ENCODE measurements at places on chromosomes 6 and 20.

DNA sequence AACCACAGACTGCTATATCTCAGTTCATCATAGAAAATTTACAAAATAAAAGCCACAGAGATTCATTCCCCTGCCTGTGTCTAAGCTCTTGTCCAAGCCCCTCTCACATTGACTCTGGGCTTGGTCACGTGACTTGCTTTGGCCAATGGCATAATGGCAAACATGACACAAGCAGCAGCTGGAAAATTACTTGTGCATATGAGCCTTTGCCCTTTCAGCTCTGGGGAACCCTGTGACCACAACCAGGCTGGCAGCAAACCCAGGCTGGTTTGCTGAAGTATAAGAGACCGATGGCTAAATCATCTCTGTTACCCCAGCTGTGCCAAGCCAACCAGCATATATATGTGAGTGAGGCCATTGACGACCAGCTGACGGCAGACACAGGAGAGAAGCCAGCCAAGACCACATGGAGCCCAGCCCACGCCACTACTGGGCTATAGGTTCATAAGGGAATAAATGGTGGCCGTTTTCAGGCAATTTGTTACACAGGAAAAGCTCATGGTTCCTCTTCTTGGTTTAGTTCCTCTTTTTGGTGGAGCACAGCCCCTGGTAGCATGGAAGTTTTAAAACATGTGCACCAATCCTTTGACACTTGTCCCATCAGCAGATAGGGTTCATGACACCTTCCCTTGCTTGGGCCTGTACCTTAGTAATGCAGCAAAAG lies 31.8 kb upstream of the RSPO4 start:
- peak; percentile 4 for DNase-seq
- H3K4me3 ChIP-seq = no peak overlapping the region
- H3K27ac ChIP-seq = no peak overlapping the region
- H3K4me1 ChIP-seq = peaks cover 8% of the 10 kb centered on the region

GRCh38 chr20:13202565-13202964 lies 18.5 kb upstream of the ISM1 start:
- H3K27ac ChIP-seq = no peak overlapping the region
- no peaks in the 10 kb centered on the region for H3K27me3 ChIP-seq
- H3K4me3 ChIP-seq = no peak overlapping the region
- no peak for DNase-seq
- peaks cover 4% of the 10 kb centered on the region for H3K4me1 ChIP-seq

DNA sequence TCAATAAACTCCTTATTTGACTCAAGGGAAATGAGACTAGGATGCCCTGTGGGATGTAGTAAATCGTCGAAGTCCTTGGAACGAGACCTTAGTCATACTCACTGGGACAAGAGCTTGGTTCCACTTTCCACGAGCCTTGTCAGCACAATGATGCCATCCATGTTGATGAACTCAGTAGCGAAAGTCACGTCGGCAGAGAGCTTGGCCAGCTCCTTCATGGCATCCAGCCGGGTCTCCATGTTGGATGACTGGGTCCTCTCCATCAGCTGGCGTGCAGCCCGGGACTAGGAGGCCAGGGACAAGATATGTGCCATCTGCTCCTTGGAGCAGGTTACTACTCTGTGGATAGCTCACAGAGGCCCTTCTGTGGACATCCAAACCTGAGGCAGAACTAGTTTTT lies 17.5 kb downstream of the ELMO2 start:
- H3K27ac ChIP-seq = no peak overlapping the region
- no peak overlapping the region for H3K4me3 ChIP-seq
- H3K4me1 ChIP-seq = no peaks in the 10 kb centered on the region
- H3K36me3 ChIP-seq = peaks cover 33% of the 10 kb centered on the region

DNA sequence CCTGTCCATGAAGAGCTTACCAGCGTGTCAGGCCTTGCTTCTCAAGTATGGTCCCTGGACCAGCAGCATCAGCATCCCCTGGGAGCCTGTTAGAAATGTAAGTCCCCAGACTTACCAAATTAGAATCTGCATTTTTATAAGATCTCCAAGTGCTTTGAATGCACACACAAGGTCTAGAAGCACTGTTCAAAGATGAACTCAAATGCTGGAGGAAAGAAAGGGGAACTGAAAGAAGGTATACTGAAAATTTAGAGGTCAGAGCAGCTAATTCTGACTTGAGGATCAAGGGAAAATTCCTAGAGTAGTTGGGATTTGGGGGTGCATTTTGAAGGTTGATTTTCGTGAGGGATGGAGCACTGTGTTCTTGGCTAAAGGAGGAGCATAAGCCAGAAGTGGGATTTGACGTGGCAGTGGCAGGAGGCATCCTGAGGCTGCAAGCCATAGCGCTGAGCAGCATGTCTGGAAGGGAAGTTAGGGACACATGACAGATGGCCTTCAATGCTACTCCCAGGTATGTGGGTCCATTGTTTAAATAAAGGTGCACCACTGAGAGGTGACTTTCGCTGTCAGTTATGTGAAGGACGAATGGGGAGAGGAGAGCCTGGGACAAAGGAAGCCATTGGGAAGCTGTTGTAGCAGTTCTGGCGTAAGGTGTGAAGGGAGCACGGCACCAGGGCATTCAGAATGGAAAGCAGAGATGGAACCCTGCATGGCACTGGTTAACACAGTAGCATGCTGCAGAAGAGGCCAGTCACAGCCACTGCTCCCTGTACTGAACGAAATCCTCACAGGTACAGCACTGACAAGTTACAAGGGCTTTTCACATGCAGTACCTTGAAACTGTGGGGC lies 36.2 kb downstream of the ARMC2 start:
- no peak for DNase-seq
- peaks cover 15% of the 10 kb centered on the region for H3K36me3 ChIP-seq
- H3K27ac ChIP-seq = no peak overlapping the region
- H3K27me3 ChIP-seq = peaks cover 27% of the 10 kb centered on the region
- peaks cover 47% of the 10 kb centered on the region for H3K4me1 ChIP-seq

- peaks cover 15% of the 10 kb centered on the region for H3K4me1 ChIP-seq
- no peak overlapping the region for H3K4me3 ChIP-seq
- H3K27ac ChIP-seq = peak overlapping the region; percentile 7
- no peaks in the 10 kb centered on the region for H3K27me3 ChIP-seq
- no peaks in the 10 kb centered on the region for H3K36me3 ChIP-seq
These were observed 39.7 kb upstream of the FYN start for GRCh38 chr6:111912904-111913303.

DNA sequence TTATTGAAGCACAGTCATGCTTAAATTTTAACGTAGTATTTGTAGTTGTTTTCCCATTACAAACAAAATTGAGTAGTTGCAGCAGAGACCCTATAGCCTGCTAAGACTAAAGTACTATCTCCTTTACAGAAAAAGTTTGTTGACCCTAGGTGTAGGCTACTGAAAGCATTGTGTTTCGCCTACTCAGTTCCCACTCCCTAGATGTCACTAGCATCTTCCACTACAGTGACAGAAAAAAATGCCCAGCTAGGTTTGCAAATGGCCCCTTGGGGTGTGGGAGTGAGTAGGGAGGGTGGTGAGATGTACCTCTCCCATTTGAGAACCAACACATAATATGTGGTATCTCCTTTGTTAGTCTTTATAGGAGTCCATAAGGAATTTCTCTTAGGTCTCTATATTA lies 34.5 kb downstream of the UBR2 start:
- no peaks in the 10 kb centered on the region for H3K27me3 ChIP-seq
- H3K36me3 ChIP-seq = peaks cover 28% of the 10 kb centered on the region
- no peak overlapping the region for H3K27ac ChIP-seq
- peaks cover 5% of the 10 kb centered on the region for H3K4me1 ChIP-seq
- no peak for DNase-seq

GRCh38 chr6:148193063-148193680 lies 149.5 kb upstream of the SASH1 start:
- DNase-seq = no peak
- peaks cover 2% of the 10 kb centered on the region for H3K36me3 ChIP-seq
- no peak overlapping the region for H3K27ac ChIP-seq
- H3K27me3 ChIP-seq = peaks cover 56% of the 10 kb centered on the region

DNA sequence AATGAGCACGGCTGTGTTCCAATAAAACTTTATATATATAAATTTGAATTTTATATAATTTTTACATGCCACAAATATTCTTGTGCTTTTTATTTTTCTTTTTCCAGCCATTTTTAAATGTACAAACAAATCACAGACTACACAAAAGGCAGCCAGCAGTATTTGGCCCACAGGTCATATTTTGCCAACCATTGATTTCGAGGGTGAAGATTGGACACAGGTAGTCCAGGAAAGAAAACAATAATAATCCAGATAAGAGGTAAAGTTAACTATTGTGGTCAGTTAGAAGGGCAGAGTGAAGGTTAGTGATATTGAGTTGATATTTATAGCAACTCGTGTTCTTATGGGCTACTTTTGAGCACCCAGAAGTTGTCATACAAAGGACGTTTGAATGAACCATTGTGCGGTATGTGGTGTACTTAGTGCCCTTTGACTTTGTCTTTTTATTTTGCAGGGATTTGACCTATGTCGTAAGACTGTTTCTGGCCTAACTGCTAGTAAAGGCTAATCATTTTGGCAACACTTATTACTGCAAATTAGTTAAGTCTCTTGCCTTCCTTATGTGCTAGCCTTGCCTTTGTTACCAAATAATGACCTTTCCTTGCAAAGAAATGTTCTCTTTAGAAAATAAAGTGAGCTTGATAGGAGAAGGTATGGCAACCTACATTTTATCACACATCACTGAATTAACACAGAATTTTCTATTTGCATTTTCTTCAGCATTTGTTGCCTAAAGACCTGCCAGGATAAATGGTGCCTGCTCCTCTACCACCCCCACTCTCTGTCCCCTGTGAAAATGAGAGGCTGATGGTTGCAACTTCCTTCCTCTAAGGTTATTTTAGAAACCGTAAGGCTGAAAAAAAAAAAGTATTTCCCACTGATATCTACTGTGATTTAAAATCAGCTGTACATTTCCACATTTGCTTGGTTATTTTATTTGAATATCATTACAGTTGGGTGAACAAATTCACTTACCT lies 493.9 kb upstream of the SOX4 start:
- no peaks in the 10 kb centered on the region for H3K27me3 ChIP-seq
- H3K27ac ChIP-seq = no peak overlapping the region
- H3K4me1 ChIP-seq = peaks cover 11% of the 10 kb centered on the region
- H3K4me3 ChIP-seq = no peak overlapping the region
- no peak for DNase-seq
- peaks cover 6% of the 10 kb centered on the region for H3K36me3 ChIP-seq

DNA sequence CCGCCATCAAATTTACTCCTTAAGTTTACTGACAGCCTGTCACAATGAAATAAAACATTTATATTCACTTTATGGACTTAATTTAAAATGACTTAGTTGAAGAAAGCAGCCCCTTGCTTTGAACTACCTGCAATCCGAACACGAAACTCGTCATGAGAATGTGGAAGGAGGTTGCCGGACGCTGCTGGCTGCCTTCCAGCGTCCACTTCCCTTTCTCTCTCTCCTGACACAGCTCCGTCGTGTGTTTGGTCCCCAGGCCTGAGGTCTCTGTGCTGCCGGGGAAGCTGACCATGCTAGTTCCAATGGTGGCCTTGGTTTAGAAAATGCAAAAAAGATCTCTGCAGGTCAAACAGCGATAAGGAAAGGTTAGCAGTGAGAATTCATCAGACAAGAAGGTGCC lies 519.7 kb downstream of the CDH26 start:
- DNase-seq = no peak
- H3K4me3 ChIP-seq = no peak overlapping the region
- H3K27ac ChIP-seq = no peak overlapping the region
- H3K27me3 ChIP-seq = peaks cover 6% of the 10 kb centered on the region
- H3K36me3 ChIP-seq = no peaks in the 10 kb centered on the region
- H3K4me1 ChIP-seq = no peaks in the 10 kb centered on the region

GRCh38 chr6:32658268-32658897 lies 8.1 kb downstream of the HLA-DQB1 start:
- H3K4me3 ChIP-seq = no peak overlapping the region
- peaks cover 8% of the 10 kb centered on the region for H3K4me1 ChIP-seq
- no peak overlapping the region for H3K27ac ChIP-seq
- no peak for DNase-seq
- H3K27me3 ChIP-seq = peaks cover 7% of the 10 kb centered on the region
- no peaks in the 10 kb centered on the region for H3K36me3 ChIP-seq

DNA sequence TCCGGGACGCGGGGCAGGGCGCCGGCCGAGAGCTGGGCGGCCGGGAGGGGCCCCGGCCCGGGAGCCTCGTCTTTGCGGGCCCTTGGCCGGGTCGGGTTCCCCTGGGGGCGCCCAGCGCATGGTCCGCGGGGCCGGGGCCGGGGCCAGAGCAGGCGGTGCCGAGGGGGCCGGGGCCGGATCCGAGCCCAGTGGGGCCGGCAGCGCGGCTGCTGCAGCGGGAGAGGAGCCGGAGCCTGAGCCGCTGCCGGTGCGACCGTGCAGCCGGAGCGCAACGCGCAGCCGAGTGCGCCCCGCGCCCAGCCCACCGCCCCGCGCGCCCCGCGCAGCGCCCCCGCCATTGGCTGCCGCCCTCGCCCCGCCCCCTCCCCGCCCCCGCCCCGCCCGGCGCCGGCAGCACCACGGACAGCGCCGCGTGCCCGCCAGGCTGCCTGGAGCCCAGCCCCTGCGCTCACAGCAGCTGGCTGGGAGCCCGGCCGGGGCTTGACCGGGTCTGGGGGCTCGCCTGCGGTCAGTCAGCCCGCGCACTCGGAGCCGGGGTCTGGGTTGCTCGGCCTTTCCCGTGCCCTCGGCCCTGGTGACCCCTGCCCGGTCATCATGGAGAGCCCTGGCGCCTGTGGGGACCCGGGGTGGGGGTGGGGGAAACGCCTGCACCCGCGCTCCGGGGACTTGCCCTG lies at the start of gene HRH3:
Gene HRH3 (minus strand): TSS at position 287 of the 674 bp plus-strand sequence. CDS start 308 bp downstream, outside the sequence.
- DNase-seq = peak; percentile 46
- H3K27ac ChIP-seq = no peak within 1 kb of the TSS
- peaks cover 40% of the 10 kb centered on the region for H3K27me3 ChIP-seq
- H3K4me3 ChIP-seq = peak within 1 kb of the TSS; percentile 74
- peaks cover 5% of the 10 kb centered on the region for H3K4me1 ChIP-seq

DNA sequence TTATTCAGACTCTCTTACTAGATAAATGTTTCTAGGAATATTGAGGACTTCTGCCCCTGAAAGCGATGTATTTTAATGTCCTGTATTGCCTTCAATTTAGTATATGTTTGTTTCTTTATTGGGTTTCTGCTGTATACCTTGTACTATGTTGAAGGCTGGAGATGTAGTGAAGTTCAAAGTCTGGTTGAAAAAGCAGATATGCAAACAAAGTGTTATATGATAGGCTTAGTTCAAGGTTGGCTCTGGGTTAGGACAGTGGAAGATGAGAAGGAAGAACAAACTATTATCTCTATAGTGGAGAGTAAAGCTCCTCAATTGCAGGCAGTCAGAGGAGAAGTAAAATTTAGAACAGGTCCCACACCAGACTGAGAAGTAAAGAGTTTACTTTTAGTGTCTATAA lies 36.3 kb upstream of the ADGRG6 start:
- H3K27ac ChIP-seq = no peak overlapping the region
- H3K4me1 ChIP-seq = no peaks in the 10 kb centered on the region
- DNase-seq = no peak
- no peaks in the 10 kb centered on the region for H3K36me3 ChIP-seq
- no peaks in the 10 kb centered on the region for H3K27me3 ChIP-seq
